ENCODE measurements at places on chromosomes 2 and 18.

DNA sequence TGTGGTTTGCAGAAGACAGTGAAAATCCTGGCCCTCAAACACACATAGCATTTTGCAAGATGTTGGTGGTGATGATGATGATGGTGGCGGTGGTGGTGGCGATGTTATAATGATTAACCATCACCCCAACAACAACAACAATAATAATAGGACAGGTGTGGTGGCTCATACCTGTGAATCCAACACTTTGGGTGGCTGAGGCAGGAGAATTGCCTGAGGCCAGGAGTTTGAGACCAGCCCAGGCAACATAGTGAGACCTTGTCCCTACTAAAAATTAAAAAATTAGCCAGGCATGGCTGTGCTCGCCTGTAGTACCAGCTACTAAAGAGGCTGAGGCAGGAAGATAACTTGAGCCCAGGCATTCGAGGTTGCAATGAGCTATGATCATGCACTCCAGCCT lies 3.8 kb downstream of the VIT start:
- no peak for DNase-seq

DNA sequence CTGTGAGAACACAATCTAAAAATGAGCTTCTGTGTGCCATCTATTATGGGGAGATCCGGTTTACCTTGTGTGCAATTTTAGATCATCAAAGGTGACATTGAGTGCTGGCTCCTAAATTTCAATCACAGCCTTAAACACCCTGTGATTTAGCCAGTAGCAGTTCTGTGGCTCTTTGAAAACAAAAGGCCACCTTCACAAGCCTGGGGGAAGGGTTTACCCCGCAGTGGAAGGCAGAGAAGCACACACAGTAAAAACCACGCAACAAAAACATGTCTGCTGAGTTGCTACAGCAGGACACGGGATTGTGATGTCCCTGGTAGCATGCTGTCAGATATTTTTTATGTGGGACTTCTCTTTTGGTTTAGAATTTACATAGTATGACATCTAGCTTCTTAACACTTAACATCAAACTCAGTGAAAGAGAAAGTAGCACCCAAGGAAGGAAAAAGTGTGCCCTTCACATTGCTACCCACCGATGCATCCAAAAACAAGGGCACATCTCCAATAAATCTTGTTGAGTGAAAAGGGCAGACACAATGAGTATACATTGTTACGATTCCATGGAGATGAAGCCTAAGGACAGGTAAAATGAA lies 56.1 kb upstream of the RNF152 start:
- DNase-seq, result no peak

DNA sequence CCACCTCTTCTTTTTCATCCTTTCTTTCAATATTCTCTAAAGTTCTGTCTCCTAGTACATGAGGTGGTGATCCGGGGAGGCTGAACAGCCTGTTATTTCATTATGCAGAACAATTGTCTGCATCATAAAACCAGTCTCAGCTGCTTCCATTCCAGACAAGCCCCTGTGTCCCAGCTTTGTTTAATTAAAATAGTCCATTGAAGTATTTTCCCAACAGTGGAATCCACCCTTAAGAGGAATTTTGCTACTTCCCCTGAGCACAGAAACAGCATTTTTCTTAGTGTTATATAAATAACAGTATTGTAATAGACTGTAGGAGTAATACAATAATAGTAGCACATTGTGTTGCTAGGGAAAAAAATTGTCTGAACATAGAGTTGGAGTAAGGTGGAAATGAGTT lies 395.4 kb upstream of the TCF4 start:
- DNase-seq, result no peak

DNA sequence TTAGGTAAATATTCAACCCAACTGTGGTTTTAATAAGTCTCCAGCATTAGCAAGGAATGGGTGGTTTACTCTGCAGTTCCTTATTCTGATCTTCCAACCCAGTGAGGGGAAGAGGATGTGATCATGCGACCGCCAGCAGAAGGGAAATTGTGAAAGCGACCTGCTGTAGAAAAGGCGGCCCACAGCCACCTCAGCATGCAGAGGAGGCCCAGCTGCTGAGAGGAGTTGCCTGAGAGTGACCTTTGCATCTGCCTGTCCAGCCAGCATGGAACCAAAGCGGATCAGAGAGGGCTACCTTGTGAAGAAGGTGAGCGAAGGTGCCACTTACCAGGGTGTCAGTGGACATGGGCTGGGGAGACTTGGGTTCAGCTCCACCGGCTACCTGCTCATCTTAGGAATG lies at the start of gene PLEK:
PLEK (plus strand) TSS at position 196 of the 400 bp plus-strand sequence; CDS start at position 266, 70 bp downstream.
- DNase-seq, result no peak

GRCh38 chr2:174124181-174124580 lies 124.2 kb downstream of the OLA1 start:
- DNase-seq, result no peak

GRCh38 chr18:61901323-61901986 lies 8.6 kb upstream of the RNF152 start:
- DNase-seq, result no peak

DNA sequence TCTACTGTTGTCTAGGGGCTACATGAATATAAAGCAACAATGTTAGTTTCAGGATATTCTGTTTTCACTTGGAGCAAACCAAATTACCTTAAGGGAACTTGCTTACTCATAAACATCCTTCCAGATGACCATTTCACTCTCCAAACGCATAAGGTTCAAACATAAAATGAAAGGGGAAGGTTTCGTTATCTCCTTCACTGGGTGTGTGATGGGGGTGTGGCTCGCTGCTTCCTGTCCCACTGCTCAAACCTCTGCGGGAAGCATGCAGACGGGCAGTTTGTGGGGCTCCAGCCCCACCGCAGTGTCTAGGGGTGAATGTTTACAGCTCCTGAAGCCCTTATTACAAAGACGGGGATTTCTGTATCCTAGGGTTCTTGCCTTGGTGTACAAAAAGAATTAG lies 1310.9 kb upstream of the TMEFF2 start:
- no peak for DNase-seq

GRCh38 chr2:101679037-101679726 lies 18.3 kb upstream of the MAP4K4 start:
- DNase-seq, result no peak

GRCh38 chr2:15563227-15564100 lies 2.3 kb upstream of the NBAS start:
- DNase-seq, result no peak

DNA sequence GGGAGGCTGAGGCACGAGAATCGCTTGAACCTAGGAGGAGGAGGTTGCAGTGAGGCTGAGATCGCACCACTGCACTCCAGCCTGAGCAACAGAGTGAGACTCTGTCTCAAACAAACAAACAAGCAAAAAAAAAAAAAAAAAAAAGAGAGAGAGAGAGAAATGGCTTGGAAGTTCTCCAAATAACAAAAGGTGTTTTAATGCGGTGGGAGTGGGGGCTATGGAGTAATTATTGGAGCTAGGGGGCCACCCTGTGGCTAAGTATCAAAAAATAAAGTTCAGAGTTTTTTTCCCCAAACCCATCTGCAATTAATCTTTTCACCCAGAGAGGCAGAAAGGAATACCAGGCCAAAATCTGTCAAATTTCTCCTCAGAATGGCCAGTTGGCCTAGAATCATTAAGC lies 23.0 kb upstream of the CEP68 start:
- no peak for DNase-seq

DNA sequence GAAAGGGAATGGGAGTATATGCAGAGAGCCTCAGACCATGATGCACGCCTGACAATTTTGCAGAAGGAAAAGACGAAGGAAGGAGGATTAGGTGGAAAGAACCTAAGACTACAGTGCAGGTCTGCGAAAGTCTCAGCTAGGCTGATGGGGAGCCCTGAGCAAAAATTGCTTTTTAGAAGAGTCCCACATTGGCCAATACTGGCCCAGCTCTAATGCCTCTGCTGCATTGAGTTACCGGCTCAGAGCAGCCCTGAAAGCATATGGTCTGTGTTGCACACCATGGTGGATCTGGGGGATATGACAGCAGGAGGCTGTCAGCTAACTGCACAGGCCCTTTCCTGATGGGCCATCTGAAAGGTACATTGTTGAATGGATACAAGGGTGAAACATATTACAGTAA lies 48.3 kb upstream of the CAVIN2 start:
- no peak for DNase-seq

DNA sequence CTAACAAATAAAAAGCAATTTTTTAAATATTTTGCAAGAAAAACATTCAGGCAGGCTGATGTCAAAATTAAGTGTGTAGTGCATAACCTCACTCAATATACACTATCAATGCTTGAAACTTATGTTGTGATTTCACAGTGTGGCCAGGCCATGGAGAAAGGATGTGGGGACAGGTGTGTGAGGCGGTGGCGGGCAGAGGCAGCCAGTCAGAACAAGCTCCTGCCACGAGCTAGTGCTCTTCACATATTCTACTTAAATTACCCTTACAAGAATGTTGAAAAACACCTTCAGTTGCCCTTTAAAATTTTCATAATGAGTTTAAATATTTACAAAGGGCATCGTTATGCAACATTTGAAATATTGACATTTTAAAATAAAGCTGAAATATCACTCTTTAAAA lies 43.2 kb downstream of the CYB5A start:
- DNase-seq, result no peak

- DNase-seq, result no peak
Measured at GRCh38 chr2:130870161-130870485, 33.4 kb downstream of the ARHGEF4 start.

GRCh38 chr2:3604207-3604877 lies 9.4 kb downstream of the COLEC11 start:
- DNase-seq, result no peak

DNA sequence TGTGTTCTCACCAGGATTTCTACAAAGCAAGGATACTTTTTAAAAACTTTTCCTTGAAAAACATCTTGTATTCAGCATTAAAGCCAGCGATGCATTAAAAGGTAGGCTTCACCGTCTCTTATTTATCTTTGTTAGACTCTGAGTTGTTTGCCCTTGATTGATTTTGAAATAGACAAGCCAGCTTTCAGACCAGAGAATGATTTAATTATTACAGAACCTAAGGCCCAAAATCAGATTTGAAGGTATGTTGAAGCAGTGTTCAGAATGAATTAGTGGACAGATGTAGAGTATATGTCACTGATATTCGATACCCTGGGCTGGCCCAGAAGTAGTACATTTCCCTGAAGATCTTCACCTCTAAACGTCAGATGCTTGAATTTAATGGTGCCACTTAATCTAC lies 136.4 kb downstream of the THSD7B start:
- DNase-seq, result no peak

DNA sequence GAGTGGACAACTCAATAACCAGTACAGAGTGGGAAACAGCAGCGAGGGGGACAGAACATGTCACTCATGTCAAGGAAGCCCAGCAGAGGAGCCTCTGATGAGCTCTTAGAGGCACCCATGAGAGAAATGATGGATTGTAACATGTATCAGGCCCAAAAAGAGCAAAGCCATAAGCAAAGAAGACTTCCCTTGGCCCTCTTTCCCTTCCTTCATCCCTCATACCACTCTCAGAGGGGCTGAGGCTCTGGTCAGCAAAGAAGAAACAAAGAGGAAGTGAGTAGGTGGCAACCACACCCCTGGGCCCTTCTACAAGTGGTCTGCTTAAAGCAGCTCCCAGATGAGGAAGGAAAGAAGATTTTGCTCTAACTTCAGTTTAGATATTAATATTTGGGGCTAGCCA lies 112.8 kb downstream of the CDC42EP3 start:
- DNase-seq, result no peak

GRCh38 chr2:127256866-127257265 lies 36.8 kb upstream of the CYP27C1 start:
- no peak for DNase-seq

DNA sequence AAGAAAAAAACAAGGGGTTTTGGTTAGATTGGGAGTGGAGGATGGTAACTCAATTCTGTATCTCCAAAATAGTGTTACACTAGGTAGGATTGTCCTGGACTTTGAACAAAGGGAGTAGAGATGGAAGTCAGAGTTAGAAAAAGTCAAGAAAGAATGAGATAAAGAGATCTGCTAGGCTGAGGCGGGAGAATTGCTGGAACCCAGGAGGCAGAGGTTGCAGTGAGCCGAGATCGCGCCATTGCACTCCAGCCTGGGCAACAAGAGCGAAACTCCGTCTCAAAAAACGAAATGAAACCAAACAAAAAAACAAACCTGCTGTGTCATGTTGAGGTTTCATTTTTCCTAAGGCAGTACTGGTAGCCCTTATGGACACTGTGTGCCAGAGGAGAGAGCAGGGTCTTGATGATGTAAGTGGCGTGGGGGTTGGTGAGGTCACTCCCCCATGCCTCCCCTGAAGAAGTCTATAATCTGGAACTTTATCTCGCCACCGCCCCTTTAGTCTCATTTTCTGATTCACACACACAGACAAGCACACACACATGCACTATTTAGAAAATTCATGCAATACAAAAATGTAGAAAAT lies 10.5 kb downstream of the DRC1 start:
- DNase-seq, result no peak

DNA sequence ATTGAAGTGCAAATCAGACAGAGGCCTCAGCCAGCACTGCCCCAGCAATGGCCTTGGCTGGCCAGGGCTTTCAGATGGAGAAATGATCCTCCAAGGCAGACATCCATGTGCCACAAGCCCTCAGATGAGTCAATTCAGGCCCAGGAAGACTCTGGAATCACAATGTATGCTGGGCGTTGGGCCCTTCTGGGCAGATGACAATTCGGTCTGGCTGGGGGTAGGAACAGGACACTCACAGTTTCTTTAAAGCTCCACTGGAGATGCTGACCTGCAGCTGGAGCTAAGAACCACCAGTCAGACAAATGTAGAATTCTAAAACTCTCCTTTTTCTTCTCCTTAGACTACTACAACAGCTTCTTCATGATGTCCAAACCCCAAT lies 7.1 kb upstream of the CRYGC start:
- DNase-seq, result no peak

- no peak for DNase-seq
Measured at GRCh38 chr2:29628108-29628745, 293.2 kb downstream of the ALK start.

DNA sequence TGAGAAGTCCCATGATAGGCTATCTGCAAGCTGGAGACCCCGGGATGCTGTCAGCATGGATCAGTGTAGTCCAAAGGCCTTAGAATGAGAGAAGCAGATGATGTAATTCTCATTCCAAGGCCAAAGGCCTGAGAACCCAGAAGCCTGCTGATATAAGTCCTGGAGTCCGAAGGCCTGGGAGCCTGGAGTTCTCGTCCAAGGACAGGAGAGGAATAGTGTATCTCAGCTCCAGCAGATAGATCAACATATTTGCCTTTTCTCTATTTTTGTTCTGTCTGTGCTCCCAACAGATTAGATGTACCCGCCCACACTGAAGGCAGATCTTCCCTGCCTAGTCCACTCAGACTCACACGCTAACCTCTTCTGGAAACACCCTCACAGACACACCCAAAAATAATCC lies 454.9 kb upstream of the CHAC2 start:
- no peak for DNase-seq

- no peak for DNase-seq
Measured at GRCh38 chr2:231047274-231047922, 9.3 kb upstream of the PSMD1 start.

GRCh38 chr18:11996190-11996754 lies 15.0 kb downstream of the IMPA2 start:
- no peak for DNase-seq
